Activated T-cell treated with anti-CD3 and anti-CD28 coated beads, Interleukin-2, amount 50 U/mL, for 24 hours (primary cell): ENCODE measurements at places on chromosomes 5 and 9.

GRCh38 chr9:126480813-126481212, 132.9 kb upstream of the LMX1B start:
- no peak for DNase-seq

DNA sequence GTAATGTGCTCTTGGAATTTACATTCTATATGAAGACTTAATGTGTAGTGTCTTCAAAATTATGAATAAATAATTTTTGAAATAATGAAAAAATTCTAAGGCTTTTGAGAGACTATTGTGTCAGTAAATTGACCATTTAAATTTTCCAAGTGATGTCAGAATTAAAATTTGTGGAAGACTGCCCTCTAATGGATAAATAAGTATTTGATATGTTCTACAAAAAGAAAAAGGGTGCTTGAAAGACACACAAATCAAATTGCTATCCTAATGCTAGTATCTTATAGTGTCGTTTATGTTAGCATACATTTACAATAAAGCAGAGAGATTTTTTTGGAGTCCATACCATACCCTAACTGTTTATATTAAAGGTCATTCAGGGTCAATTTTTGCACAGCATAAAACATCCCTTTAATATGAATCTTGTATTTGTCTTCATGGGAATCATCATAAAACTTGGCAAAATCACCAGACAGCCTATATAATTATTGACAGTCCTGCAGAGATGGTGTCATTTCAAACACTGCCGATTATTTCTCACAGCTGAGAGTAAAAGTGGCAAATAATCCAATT, 120.8 kb upstream of the SLC27A6 start:
- DNase-seq: no peak

GRCh38 chr9:137783521-137783920, 94.1 kb upstream of the CACNA1B start:
- DNase-seq: no peak

- no peak for DNase-seq
Measured at GRCh38 chr9:109767404-109767803, 12.6 kb upstream of the PALM2AKAP2 start.

DNA sequence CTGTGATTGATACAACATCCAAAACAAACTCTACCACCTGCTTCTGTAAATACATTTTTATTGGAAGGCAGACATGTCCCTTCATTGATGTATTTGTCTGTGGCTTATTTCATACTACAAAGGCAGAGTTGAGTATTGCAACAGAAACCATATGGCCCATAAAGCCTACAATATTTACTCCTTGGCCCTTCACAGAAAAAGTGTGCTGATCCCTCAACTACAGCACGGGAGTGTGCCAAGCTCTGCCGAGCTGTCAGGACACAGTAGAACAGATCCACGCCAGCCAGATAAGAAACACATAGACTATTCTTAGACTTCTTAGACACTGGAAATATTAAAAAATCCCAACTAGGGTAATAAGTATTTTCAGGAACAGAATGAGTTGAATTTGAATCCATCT, 13.2 kb downstream of the TICAM2 start:
- DNase-seq: no peak

DNA sequence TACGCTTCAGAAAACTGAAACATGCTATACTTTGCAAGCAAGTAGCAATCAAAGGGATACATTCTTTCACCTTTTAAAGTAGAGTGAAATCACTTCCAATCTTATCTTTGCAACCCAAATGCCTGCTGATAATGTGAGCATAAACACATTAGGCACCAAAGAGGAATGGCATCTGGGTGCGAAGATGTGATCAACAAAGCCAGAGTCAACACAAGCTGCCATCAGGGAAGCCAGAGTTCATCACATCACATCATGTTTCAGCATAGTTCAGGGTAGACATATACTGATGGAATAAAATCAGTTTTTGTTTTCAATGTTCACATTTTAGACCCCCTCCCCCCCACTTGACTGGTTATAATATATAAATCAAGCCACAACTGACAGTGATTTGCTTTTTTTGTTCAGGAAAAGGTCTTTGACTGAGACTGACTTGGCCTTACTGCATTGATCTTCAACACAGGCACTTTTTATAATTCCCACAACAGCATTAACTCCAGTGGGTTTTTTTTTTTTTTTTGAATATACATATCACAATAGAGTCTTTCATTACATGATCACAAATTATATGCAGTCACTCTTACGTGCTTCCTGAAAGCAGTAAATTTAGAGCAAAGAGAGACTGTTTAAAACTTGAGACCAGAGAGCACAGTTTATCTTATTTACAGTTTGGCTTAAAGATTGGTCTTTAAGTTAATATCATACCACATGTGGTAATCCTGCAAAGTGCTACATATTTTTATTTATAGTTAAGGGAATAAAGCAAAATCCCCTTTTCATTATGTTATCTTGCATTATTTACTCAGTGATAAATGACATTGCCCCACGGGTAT, 20.3 kb downstream of the AOPEP start:
- no peak for DNase-seq

- DNase-seq: no peak
Measured at GRCh38 chr5:57665146-57665936, 182.7 kb upstream of the ACTBL2 start.

GRCh38 chr5:124876983-124877382, 130.5 kb upstream of the ZNF608 start:
- DNase-seq: no peak

- no peak for DNase-seq
Measured at GRCh38 chr5:67144183-67144639, 52.4 kb downstream of the CD180 start.

- DNase-seq: no peak
Measured at GRCh38 chr5:2128686-2129355, 246.1 kb upstream of the IRX4 start.

DNA sequence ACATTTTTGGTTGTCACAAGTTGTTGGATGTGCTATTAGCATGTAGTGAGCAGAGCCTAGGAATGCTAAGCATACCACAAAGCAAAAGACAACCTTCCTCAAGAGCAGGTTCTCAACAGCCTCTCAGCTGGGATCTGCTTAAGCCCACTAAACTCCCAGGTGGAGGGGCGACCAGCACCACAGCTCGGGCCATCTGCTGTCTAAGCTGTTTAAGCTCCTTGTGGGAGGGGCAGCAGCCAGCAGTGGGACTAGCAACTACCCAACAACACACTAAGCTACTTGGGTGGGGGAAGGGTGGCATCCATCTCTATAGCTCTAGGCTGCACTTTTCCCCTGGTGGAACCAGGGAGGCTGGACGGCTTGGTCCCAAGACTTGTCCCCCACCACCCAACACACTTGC, 1052.7 kb upstream of the ARRDC3 start:
- no peak for DNase-seq

- no peak for DNase-seq
Measured at GRCh38 chr9:14159440-14160216, 154.3 kb downstream of the NFIB start.

DNA sequence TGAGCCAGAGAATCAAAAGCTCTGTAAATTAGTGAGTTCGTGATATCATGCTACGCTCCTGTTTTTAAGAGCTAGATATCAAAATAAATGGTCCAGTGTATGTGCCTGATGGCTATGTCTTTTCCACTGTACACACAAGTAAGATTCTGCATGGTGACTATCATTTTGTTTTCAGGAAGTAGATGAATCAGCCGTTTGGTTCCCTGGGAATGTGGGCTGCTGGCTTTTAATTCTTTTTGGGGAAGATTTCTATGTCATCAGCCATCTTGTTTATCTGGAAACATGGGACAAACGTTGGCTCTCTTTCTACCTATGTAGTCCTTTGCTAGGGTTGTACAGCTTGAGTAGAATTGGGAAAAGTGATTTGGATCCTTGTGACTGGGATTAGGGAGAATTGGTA, 126.7 kb downstream of the GRIA1 start:
- no peak for DNase-seq

GRCh38 chr9:38071470-38072134, 2.6 kb upstream of the SHB start:
- no peak for DNase-seq

- no peak for DNase-seq
Measured at GRCh38 chr9:107033966-107034365, 171.0 kb downstream of the ZNF462 start.
